Fibroblast of skin of left biceps (primary cell): ENCODE measurements at places on chromosomes 12 and 14.

DNA sequence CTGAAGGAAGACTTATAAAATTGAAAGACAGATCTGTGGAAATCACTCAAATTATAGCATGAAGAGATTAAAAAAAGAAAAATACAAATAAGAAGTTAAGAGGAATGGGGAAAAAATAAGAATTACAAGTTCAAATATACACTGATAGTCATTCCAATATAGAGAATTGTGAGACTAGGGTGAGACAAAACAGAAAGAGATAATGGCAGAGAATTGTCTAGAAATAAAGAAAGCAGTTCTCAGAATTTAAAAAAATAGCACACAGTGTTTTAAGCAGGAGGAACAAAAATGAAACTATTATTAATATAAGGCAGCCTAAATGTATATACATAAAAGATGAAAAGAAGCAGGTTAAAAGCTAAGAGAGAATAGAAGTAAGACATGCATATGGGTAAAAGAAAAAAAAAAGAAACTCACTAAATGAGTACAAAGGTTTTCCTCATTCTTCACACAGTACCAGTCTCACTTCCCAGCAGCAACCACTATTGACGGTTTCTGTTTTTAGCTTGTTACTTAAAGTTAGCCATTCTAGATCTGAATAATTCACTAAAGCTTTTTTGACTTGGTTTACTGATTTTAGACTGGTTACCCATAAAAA lies 31.1 kb downstream of the SLC38A4 start:
- no peak for DNase-seq

- no peak for DNase-seq
Observed at GRCh38 chr12:94297876-94298505, 149.6 kb downstream of the PLXNC1 start.

DNA sequence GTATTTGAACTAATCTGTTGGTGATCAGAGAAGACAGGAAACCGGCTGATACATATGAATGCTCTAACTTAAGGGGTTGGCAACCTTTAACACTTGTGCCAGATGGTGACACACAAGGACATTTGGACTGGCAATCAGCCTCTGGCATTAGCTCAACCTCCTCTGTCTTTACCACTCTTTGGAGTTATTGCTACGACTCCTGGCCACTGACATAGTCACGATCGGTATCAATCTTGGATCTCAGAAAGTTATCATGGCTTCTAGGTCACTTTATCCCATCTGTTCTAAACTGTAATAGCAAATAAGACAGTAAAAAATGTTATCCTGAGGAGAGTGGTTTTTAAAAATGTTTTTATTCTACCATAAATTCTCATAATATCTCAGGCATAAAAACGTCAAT lies 575.2 kb upstream of the MDGA2 start:
- DNase-seq = no peak

DNA sequence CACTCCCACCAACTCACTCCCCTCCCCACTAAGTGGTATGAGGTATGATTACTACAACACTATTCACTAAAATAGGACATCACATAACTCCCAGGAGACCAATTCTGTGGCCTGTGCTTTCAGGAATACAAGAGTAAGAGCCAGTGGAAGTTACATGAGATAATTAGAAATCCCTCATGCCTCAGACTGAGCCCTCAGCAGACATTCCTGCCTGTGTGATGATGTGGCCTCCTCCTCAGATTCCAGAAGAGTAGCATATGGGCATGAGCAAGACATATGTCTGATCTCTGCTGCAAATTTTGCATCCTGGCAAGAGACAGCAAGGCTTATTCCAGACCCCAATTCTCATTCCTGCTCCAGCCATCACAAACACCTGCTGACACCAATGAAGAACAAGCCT lies 46.0 kb upstream of the BMP4 start:
- DNase-seq = peak; percentile 67

GRCh38 chr12:51351913-51352532 lies 5.5 kb upstream of the CELA1 start:
- DNase-seq = no peak

DNA sequence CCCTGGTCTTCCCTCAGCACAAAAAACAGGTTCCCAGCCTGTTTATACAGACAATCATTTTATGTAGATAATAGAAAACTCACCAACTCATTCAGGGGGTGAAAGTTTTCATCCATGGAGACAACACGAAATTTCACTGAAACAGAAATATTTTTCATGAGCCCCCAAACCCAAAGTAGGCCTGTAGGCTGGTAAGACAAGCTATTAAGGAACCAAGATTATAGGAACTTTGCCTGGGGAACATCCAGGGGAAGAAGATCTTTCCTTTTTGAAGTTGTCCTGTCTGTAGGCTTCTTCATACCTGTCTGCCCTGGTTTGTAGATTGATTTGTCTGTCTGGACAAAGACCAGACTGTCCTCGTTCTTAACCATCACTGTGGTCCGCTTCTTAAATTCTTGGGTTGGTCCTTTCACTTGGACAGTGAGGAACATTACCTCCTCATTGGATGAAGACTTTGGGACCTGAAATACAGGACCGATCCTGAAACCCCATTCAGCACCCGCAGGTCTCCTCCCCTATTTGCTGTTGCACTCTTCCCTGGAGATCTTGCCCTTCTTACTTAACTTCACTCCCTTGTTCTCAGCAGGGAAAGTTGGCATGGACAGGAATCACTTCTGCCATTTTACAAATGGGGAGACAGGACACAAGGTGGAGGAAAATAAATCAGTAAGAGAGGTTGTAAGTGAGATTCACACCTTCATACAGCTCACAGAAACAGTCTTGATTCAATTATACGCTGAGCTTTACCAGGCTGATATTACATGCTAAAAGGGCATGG lies 3.5 kb downstream of the A2M start:
- no peak for DNase-seq

- no peak for DNase-seq
Observed at GRCh38 chr12:130815028-130815741, 23.9 kb downstream of the STX2 start.

DNA sequence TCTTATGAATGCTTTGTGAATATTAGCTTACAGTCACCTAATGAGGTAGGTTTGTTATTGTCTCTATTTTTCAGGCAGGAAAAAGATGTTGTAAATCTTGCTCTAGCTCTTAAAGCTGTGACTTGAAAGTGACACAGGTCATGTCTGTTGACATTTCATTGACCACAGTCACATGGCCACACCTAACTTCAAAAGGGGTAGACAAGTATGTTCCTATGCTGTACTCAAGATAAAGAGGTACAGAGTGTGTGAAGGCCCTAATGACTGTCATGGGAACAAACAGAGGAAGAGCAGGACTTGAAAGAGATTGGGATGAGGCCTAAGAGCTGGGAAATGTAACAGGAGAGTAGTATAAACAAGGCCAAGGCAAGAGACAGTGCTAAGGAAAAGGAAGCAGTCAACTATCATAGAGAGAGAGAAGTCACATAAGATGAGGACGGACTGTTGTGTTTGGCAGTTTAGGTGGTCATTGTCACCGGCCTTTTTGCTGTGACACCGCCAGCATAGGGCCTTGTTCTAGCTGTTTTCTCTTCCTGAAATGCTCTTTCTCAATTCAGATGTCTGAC lies 181.0 kb downstream of the CFAP54 start:
- DNase-seq = no peak

DNA sequence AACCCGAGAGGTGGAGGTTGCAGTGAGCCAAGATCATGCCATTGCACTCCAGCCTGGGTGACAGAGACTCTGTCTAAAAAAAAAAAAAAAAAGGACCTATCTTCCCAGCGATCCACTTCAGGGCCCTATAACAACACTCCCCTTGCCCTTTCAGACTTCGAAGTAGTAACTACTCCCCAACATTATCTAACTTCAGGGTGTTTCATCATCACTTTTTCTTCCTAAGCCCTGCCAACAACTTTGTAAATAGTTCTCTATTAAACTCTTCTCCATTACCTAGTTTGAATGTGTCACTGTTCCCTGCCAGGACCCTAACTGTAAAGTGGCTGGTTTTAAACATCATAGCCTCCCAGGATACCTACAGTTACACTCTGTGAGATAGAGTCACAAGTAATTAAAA lies 220.8 kb downstream of the BTG1 start:
- DNase-seq = no peak

DNA sequence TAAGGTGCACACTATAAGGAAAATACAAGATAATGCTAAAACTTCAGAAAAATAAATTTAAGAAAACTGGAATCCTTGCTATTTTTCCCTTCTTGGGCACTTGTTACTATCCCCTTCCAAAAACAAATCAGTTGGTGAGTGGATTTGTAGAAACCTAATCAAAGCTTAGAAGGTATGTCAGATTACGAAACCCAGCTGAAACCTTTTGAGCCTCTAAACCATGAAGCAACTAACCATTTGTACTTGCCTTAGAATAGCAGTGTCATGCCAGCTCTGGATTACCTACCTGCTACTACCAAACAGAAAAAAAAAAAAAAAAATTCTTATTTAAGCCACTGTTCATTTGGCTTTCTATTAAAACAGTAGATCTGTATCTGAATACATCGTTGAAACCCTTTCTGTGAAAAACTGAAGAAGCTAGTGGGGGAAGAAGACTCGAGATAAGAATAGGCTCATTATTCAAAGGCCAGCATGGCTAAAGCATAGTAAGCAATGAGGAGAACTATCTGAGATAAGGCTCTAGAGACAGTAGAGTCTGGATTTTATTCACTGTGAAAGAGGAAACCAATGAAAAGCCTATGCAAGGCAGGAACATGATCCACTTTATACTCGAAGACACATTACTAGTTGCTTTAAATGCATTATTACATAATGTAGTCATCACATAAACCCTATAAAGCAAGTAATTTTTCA lies 30.2 kb downstream of the OSBPL8 start:
- DNase-seq = no peak

DNA sequence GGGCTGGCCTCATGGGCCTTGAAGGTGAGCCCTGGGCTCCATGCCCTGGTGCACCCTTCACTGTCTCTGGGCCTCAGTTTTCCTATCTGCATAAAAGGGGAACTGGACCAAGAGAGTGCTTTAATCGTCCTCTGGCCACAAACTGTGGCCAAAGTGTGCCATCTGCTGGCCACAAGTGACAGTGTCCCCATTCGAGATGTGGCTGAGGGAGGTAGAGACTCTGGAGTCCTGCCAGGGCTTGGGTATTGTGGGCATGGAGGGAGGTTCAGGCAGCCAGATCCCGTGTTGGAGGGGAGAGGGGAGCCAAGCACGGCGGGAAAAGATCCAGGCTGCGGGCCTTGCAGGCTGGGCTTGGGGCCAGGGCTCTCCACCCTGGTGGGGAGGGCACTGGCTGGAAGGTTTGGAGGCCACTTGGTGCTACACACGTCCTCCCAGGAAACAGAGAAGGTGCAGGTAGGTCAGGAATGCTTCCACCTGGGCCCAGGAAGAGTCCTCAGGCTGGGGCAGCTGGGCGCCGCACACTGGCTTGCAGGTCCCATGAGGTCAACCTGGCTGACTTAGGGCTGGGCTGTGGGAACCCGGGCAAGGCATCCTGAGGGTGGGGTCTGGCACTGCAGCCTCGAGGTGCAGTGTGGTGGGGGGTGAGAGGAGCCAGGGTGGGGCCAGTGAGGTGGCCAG lies 7.3 kb upstream of the KIF26A start:
- no peak for DNase-seq

DNA sequence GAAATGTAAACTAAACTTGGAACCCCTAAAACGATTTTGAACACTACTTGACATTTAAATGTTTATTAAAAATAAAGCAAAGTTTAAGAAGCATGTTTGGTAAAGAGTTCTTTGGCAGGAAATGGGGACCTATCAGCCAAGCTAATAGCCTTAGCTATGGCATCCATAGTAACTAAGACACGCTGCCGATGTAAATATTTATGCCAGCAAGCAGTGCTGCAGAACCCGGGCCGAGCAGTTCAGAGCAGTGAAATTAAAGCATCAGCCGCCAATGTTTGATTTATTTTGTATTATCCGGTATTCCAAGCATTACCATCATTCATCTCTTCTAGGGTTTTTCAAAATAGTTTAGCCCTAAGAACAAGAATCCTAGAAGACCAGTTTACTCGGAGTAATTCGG lies 61.6 kb downstream of the PPP2R5C start:
- DNase-seq = no peak

- no peak for DNase-seq
Observed at GRCh38 chr12:92107621-92108131, 38.0 kb downstream of the BTG1 start.

GRCh38 chr12:29691161-29691854 lies 92.4 kb downstream of the TMTC1 start:
- DNase-seq = no peak

DNA sequence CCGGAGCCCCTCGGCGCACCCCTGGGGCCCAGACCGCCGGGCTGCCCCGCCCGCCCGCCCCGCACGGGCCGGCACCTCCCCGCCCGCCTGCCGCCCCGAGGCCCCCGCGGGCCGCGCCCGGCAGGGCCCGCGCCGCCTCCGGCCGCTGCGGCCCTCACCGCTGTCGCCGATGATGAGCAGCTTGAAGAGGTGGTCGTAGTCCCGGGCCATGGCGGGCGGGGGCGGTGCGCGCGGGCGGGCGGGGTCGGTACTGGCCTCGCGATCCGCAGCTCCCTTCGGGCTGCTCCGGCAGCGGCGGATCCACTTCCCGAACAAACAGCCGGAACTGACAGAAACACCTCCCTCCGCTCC lies at the start of gene RAB35:
Gene RAB35, minus strand, starts transcription at position 313 of the 351 bp plus-strand sequence. Its CDS starts 103 bp downstream, at position 210.
- DNase-seq = no peak

GRCh38 chr12:56299308-56299852 lies 750 bp downstream of the CS start:
- DNase-seq = no peak

DNA sequence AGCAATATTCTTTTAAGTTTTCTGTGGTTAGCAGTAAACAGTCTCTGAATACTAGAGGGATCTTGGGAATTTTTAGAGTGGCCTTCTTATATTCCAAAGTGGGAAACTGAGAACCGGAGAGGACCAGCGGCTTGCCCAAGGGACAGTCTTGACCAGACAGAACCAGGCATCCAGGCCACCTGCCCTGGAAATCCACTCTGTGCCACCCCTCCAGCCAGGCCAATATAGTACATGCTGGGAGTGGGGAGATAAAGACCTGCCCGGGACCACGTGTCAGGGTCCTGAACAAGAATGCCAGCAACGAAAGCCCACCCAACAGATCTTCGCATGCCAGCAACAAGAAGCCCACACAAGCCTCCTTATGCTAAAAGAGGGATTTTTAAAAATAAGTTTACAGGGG lies 49.4 kb upstream of the RIN3 start:
- DNase-seq = no peak

DNA sequence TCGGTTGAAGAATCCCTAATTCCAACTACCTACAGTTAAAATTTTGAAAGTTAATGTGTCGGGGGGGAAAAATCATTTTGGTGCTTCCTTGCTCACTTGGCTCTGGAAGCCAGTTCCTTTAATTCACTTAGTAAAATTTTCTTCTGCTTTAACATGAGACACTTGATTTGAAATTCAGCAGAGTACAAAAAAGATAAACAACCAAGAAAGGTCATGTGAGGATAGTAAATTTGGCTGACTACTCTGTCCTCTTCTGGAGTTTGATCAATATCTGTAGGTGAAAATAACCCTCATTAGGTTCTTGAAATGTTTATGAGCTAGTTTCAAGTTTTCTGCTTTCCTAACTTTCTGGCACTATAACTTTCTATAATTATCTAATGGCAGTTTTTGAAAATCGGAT lies 43.4 kb downstream of the KCNJ8 start:
- no peak for DNase-seq

DNA sequence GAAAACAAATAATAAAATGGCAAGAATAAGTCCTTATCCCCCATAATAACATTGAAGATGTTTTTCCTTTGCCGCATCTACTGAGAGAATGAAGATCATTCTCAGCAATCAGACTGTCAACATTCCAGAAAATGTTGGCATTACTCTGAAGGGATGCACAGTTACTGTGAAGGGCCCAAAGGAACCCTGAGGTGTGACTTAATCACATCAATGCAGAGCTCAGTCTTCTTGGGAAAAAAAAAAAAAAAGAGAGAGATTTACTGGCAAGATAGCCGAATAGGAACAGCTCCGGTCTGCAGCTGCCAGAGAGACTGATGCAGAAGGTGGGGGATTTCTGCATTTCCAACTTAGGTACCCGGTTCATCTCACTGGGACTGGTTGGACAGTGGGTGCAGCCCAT lies 41.3 kb upstream of the OR6J1 start:
- DNase-seq = no peak
